Erythroblast (primary cell): ENCODE measurements at places on chromosomes 12 and 14.

DNA sequence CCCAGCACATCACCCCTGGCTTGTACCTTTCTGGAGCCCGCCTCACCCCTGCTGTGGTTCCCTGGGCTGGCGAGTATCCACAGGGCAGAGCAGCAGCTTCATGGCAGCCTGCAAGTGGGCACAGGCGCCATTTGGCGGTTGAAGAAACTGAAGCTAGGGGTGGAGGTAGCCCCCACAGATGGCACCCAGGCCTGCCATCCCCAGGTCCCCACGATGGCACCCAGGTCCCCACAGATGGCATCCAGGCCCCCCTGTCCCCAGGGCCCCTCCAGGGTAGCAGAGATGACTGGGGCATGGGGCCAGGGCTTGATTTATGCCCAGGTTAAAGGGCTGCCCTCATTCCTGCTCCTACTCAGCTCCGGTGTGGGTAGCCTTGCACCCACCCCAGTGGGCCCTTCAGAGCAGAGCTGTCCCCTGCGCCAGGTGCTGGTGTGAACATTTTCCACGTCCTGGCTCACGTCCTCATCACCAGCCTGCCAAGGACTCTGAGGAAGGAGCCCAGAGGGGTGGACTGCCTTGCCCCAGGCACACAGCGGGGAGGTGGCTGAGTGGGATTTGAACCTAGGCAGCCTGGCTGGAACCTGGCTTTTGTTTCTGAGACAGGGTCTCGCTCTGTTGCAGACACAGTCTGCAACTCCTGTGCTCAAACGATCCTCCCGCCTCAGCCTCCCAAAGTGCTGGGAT lies 8.7 kb downstream of the MMP17 start:
- no peak for DNase-seq

- DNase-seq: peak; percentile 74
Measured at GRCh38 chr14:45252366-45253069, 484 bp downstream of the MIS18BP1 start.

DNA sequence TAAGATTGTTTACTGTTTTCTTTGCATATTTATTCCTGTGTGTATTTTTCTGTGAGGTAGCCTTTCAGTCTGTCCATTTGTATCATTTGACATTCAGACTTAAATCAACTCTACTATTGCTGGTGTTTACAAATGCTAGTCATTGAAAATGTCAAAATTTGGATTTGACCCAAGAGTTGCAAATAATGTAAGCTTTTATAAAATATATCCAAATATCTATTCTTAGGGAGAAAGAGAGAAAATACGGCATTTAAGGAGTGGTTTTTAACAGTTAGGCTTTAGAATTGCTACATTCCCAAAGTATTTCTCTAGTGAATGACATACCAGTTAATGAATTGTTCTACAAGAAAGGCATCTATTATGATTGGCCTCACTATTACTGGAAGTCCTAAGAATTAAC lies 37.9 kb downstream of the FRS2 start:
- DNase-seq: no peak

GRCh38 chr14:75113932-75114539 lies 12.8 kb downstream of the NEK9 start:
- DNase-seq: no peak

GRCh38 chr12:104653730-104654664 lies 197.2 kb downstream of the CHST11 start:
- peak; percentile 54 for DNase-seq

- no peak for DNase-seq
Measured at GRCh38 chr12:110217996-110218674, 62.9 kb upstream of the ATP2A2 start.

- DNase-seq: no peak
Measured at GRCh38 chr12:132089407-132089910, 54.7 kb downstream of the DDX51 start.

DNA sequence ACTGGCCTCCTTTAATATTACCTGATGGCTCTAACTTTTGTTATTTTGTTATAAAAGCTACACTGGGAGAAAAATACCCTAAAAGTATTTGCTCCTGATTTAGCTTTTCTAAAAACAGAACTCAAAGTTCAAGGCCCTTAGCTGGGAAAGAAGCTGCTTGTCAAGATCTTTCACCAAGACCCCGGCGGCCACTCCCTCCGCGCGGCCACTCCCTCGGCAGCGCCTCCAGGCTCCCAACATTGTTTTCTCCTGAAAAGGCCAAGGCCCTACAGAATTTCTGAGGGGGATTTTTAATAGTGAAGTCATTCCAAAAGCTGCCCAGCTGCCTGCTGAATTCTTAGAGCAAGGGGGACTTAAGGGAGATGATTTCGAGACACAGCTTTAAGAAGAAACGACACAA lies 96.4 kb downstream of the NTN4 start:
- DNase-seq: no peak

DNA sequence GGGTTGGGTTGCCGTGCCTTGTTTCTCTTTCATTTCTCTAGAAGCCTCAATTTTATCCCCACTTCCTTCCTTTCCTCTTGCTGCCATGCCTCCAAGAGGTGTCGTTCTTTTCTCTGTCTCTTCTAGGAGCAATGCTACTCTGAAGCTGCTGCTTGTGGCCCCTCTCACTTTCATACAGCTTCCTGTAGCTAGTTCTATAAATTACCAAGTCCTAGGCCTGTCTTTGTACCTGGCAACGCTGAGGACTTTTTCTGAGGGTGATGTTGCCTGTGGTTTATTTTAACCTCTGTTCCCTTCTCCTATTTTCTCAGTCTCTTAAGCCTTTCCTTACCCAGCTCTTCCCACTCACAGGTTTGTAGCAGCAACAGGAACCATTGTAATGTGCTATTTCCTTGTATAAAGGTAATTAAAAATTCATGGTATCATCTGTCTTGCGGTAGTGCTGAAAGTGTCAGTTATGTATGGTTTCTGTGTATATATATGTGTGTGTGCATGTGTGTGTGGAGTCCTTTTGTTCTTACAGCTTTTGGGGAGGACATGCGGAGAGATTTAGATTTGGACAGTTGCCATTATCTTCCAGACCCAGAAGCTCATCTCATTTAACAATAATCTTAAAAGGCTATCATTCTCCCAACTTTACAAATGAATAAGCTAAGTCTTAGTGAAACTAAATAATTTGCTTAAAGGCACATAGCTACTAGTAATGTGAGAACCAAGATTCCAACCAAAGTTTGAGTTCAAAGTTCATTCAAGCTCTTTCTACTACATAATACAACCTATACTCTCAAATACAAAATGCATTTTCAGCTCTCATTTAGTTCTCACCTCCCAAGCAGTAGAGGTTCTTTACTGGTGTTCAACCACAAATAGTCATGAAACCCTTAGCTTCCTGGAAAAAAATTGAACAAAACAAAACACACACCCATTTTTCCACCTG lies 43.8 kb downstream of the DDHD1 start:
- peak; percentile 75 for DNase-seq

GRCh38 chr14:22653012-22653621 lies 9.0 kb upstream of the OR6J1 start:
- peak; percentile 64 for DNase-seq

GRCh38 chr14:75204116-75204515 lies 27.7 kb upstream of the TMED10 start:
- no peak for DNase-seq

- DNase-seq: no peak
Measured at GRCh38 chr12:49808686-49809380, 19.4 kb downstream of the NCKAP5L start.

DNA sequence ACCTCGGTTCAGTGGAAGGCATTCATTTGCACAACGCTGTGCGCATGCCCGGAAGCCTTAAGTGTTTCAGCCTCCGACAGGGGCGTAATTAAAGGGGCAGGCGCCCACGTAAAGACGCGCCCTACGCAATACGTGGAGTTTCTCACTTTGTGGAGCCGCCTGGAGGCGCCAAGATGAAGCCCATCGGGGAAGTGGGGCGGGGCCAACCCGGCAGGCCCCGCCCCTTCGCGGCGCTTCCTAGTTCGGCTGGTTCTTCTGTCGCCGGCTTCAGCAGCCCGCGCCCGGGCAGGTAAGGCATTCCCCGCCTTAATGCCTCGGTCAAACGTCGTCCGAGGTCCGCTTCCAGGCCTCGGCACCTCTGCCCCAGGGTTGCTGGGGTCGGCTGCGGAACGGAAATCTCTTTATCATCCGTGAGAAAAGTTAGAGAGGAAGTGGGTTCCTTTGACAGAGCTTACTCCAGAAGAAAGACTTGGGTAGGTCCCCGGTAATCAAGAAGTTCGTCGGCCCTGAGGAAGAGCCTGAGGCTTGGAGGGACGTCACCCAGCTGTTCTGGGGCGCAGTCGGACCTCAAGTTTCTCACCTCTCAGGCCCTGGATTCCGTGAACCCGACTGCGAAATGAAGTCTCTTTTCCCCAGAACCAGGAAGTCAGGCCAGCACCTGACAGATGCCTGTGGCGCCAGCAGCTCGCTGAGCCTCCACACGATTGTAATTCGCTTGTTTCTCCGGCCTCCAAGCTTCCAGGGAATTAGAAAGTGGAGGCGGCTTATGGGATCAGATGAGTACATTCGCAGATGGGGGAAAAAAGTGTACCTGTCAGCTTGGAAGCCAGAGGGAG lies at the start of the genes IRAK4 and PUS7L:
IRAK4 (plus strand) TSS at position 224 of the 836 bp plus-strand sequence. CDS start 9,161 bp downstream, outside the sequence.
PUS7L (minus strand) TSS at position 63 of the 836 bp plus-strand sequence. CDS start 3,545 bp downstream, outside the sequence.
- peak; percentile 98 for DNase-seq

DNA sequence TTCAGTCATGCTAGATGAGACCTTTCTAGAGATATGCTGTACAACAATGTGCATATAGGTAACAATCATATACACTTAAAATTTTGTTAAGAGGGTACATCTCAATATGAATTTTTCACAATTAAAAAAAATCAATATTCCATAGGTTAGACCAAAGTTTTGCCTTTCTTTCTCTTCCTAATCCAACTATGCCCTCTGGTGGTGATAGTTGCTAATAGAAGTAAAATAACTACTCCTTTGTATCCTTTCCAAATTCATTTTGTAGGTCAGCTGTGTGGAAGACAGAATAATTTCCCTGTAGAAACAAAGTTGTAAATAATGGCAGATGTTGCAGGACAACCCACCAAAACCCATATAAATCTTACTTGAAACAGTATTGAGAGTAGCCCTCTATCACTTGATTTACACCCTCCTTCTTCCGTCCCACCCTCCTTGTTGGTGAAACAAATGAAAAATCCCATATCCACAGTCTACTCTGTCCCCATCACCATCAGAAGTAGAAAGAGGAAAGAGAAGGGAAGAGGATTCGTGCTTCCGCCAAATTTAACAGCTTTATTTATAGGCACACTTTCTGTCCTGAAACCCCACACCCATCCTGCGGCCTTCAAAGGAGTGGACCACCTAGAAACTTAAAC lies 34.2 kb upstream of the KICS2 start:
- peak; percentile 54 for DNase-seq

DNA sequence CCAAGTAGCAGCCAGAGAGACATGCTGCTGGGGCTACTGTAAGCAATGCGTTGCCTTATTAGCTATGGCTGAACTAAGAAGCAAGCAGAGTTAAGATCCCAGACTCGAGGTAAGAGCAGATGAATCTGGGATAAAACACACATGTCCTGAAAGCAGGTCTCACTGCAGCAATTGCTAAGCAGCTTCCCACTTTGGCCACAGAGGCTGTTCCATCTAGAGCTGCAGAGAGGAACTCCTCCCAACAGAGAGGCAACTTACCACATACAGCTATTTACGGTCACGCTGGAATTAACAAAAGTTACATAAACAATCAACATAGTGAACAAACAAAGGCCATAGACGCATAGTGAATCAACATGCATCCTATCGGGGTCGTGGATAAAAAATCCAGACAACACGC lies 90.2 kb downstream of the KSR2 start:
- DNase-seq: no peak

GRCh38 chr12:32921397-32921796 lies 24.8 kb upstream of the PKP2 start:
- no peak for DNase-seq

DNA sequence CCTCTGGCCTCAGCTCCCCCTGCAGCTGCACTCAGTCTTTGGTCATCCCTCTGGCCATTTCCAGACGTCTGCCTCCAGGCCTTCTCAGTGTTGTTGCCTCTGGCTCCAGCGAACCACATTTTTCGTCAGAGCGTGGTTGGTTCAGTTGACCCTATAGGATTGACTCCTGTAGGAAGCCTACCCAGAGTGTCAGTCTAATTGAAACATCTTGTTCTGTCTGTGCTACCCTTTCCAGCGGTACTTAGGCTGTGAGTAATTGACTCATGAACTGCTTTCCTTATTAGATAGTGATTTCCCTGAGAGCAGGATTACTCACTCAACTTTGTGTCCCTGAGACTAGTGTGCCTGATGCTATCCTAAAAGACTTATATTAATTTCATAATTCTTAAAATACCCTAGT lies 373.2 kb downstream of the ATP23 start:
- DNase-seq: no peak

GRCh38 chr12:29544428-29545101 lies 47.1 kb upstream of the OVCH1 start:
- DNase-seq: no peak

DNA sequence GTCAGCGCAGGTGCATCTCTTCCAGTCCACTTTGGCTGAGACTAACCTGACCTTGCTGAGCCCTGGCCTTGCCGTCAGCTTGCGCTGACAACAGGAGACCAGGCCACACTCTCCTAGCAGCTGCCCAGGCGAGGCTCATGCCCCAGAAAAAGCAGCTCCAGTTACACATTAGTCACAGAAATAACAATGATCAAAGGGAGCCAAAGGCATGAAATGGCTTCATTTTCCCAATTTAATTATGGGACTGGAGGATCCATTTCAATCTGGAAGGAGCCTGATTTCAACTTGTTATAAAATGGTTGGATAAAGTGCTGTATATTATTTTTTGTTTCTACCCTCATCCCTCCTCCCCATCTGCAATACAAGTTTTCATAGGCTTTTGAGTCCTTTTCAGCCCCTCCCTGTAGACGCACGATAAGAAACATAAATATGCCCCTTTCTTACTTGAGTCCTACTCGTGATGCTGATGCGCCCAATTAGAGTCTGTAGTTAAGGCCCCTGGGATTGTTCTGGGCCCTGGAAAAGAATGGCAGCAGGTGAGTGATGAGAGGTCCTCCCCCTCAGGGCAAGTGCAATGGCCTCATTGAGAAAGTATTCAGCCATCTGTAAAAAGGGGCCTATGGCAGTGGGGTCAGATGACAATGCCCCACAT lies 376.0 kb downstream of the C12orf75 start:
- DNase-seq: no peak

GRCh38 chr14:51451561-51451960 lies 200.1 kb upstream of the FRMD6 start:
- no peak for DNase-seq

- no peak for DNase-seq
Measured at GRCh38 chr14:24258548-24259265, 4.3 kb downstream of the TGM1 start.

GRCh38 chr12:76275511-76276093 lies 72.6 kb downstream of the BBS10 start:
- no peak for DNase-seq

DNA sequence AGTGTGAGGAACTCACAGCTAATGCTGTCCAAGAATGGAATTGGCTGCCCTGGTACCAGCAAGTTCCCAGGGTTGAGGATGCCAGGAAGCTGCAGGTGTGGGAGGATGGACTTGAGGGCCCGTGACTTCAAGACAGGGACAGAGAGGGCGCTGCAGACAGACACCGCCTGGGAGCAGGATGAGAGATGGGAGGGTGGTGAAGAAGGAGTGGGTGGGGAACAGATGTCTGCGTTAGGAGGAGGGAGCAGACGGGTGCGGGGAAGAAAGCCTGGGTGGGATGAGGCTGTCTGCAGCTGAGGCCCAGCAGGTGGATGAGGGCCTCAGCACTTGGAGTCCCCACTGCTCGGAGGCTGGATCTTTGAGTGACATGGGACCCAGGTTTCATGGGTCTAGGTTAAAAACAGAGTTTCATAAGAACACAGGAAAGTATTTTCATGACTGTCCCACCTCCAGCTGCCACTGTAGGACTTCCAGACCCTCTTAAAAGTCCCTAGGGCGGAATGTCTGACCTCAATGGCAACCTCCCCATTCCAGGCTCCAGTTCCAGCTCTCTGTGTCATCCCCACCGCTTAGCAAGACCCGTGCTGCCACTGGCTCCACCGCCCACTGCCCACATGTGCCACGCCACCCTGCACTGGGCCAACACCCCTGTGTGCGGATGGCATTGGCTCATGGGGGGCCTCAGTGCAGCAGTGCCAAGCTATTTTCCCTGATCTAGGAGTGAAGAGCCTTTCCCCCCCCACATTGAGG lies 70.3 kb upstream of the SCN8A start:
- no peak for DNase-seq
